ENCODE measurements at places on chromosomes 7 and 10.

DNA sequence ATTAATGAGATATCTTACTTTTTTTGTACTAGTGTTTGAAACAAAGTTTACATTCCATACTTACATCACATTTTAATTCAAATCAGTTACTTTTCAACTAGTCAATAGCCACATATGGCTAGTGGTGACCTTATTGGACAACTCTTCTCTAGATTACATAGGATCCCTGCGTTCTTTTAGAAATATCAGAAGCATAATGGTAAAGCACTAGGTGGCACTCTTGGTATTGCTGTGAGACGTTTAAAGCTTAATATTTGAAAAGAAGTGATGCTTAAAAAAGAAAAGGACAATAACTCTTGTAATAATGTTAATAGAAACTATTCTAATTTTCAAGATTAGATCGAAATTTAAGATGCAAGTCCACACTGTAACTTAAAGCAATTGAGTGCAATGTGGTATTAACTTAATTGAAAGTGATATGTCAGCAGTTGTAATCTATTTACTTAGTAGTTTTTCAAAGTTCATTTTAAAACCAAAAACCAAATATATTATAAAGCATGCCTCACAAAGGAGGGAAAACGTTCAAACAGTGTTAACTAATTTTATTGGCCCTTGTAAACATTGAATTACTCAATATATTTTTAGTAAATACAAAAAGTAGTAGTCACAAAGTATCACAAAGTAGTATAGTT, 339.1 kb downstream of the ATRNL1 start:
- DNase-seq = no peak

- DNase-seq = peak; percentile 40
Observed at GRCh38 chr7:2632733-2633537, 1.1 kb downstream of the TTYH3 start.

- DNase-seq = no peak
Observed at GRCh38 chr7:6164491-6164890, 107.9 kb downstream of the CYTH3 start.

DNA sequence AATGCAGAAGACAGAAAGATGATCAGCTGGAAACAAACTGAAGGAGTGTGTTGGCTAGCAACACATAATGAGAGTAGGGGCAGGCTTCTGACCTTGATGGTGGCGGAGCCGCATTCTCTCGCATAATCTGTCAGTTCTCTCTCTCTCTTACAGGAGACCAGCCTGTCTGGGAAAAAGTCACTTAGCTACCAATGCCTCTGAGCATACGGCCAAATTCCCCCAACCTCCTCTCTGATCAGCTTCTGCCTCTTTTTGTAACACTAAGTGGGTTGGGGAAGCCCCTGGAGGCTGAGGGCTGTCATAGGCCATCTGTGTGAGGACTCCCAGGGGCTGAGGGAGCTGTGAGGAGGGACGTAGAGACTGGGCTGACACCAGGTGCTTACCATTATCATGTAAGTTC, 104.6 kb downstream of the HIPK2 start:
- no peak for DNase-seq

DNA sequence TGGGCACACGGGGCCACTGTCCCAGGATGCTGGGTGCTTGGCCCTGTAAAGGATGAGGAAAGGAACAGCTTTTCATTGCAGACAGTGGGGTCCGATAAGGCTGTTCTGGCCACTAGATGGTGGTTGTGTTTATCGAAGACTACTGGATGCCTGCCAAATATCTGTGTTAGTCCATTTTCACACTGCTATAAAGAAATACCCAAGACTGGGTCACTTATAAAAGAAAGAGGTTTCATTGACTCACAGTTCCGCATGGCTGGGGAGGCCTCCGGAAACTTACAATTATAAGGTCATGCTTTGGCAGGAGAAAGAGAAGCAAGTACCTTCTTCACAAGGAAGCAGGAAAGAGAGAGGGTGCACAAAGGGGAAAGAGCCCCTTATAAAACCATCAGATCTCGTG, 32.2 kb upstream of the GARS1 start:
- no peak for DNase-seq

DNA sequence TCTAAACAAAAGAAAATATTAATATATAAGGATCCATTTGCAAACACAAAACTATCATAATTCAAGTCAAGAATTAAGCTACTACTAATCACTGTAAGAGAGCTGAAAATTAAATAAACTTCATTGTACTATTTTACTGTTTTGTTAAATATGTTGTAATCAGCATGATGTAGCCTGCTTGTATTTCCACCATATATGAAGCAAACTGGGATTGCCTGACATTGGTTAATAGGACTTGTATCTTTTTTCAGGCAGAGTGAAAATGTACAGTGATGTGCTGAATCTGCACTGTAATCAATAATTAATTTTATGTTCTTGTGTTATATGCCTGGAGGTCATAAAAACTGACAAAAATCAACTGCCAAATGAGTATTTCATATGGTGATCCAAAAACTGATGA, 25.4 kb downstream of the TRDMT1 start:
- no peak for DNase-seq

GRCh38 chr7:138138244-138138643, 62.0 kb downstream of the AKR1D1 start:
- no peak for DNase-seq

- no peak for DNase-seq
Observed at GRCh38 chr7:69464035-69464434, 134.2 kb upstream of the AUTS2 start.

DNA sequence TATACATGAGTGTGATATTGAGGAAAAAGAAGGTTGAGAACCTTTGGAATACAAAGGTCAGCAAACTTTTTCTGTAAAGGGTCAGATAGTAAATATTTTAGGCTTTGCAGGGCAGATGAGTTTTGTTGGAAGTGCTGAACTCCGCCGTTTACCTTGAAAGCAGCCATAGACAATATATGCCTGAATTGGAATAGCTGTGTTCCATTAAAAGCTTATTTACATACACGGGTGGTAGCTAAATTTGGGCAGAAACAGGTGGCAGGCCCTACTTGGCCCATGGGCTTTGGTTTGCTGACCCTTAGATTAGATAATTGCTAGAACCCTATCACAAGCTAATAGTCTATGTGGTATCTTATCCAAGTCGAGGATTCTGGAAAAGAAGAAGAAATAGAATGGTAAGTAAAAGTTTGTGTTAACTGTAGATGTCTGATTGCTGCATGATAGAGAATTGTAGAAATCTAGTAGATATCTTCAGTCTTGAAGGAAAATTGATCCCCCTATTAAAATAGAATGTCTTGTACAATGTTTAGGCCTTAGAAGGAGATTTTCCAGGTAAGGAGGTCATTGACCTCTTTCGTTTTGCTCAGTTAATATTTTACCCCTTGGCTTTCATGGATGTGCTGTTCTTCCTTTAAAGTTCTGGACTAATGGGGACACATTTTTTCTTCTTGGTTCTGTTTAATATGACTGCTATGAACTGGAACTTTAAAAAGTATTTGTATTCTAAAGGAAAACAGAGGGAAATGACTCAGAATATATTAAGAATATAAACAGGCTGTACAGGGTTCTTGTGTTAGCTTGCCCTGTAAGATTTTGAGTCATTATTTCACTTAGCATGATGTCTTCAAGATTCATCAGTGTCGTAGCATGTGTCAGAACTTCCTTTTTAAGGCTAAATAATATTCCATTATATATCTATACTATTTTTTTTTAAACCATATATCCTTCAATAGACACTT, 8.0 kb downstream of the RBM33 start:
- no peak for DNase-seq

GRCh38 chr10:100647928-100648327, 97.5 kb upstream of the PAX2 start:
- no peak for DNase-seq

DNA sequence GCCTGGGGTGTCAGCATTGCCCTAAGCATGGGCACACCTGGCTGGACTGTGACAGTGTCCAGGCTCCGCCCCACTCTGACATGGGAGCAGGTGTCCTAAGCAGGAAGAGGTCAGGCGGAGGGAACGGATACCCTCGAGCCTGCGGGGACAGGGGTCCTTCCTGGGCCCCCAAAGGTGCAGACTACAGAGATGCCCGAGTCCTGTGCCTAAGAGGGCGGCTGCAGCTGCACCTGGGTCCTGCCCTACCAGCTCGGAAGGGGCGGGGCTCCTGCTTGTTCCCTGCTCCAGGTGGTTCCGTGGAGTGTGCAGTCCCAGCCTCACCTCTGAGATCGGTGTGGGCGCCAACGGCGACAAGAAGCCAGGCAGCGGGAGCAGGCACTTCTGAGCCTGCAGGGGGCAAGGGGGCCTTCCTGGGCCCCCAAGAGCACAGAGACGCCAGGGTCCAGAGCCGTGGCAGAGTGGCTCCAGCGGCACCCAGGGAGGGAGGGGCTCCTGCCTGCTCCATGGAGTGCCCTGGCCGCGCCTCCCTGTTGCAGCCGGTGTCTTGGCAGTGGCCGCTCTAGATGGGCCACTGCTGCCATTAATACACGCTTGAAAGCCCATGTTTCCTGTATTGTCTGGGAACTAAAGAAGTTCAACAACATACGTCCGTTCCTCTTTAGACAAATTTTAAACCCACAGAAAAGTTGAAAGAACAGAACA, 64.5 kb upstream of the CACNA2D1 start:
- DNase-seq = no peak

- no peak for DNase-seq
Observed at GRCh38 chr7:136247211-136247610, 270.1 kb upstream of the MTPN start.

- no peak for DNase-seq
Observed at GRCh38 chr10:95782318-95782717, 26.4 kb downstream of the ENTPD1 start.

DNA sequence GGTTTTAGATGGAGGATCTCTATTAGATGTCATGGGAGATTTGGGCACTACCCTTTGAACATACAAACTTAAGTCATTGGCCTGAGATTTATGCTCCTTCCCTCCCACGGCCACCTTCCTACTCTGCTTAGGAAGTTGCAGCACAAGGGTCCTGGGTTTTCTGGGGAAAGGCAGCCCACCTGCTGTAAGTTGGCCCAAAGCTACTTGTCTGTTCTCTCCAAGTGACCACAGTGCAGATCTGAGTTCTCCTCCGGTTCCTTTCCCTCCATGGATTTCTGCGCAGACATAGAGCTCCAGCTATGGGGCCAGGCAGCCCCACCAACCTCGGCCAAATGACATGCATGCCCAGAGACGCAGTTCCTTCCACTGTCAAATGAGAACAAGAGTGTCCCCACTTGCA, 12.8 kb upstream of the C10orf53 start:
- DNase-seq = no peak

GRCh38 chr7:148772297-148773089, 73.8 kb downstream of the CUL1 start:
- no peak for DNase-seq

GRCh38 chr10:30028738-30029030, 30.7 kb downstream of the JCAD start:
- DNase-seq = no peak

GRCh38 chr10:75379212-75379724, 22.3 kb downstream of the ZNF503 start:
- DNase-seq = no peak

GRCh38 chr10:8463853-8464252, 409.4 kb downstream of the GATA3 start:
- no peak for DNase-seq

- DNase-seq = no peak
Observed at GRCh38 chr10:132796846-132797245, 10.9 kb upstream of the NKX6-2 start.

GRCh38 chr7:151140826-151141225, 26.7 kb downstream of the GBX1 start:
- DNase-seq = no peak

DNA sequence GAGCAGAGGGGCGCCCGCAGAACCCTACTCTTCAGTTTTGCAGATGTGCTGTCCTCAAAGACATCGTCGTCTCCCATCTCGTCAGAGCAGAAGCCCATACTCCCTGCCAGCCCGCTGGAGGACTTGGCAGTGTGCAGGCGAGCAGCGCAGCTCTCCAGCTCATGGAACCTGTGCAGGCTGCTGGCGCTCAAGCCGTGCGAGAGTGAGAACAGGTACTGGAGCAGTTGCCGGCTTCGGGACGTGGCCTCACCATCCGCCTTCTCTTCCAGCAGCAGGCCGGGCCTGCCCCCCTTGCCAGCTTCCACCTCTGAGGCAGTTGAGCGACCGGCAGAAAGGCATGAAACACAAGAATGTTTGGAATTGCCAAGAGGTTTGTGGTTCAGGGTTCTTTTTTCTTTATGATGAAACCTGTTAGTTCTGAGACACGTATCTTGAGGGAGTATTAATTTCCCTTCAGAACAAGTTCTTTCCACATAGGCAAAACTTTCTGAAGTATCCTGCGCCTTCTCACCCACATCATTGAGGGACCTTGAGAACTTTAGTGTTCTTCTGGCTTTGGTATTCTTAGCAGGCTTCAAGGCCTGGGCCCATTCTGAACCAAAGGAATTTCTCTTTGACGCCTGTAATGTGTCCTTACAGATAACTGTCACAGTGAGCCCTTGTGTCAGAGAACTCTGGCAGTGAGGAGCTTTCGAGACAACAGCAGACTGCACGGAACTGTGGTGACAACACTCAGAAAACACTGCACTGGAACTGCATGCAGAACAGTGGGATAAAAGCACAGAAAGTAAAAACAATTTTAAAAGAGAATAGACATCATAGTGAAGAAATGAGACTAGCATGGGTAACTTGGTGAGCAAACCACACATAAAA, 89.5 kb downstream of the ALOX5 start:
- DNase-seq = no peak

DNA sequence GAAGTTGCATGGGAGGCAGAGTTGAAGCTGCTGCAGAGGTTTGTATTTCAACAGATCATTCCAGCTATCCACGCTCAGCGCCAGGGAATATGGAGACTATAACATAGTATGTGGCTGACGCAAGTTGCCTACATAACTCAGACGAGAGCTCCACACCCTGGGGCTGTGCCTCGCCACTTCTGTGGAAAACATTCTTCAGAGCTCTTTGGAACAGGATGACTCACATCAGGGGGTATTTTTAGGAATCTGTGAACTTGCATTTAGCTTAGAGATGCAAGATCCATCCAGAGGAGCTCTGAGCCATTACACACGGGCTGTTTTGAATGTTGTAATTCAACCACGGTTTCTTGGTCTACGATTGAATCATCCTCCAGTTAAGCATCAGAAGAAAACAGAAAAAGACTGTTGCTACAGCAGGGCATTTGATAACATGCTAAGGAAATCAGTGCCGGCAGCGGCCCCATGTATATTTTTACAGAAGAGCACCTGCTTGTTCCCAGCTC, 481.5 kb upstream of the AKR1E2 start:
- no peak for DNase-seq

DNA sequence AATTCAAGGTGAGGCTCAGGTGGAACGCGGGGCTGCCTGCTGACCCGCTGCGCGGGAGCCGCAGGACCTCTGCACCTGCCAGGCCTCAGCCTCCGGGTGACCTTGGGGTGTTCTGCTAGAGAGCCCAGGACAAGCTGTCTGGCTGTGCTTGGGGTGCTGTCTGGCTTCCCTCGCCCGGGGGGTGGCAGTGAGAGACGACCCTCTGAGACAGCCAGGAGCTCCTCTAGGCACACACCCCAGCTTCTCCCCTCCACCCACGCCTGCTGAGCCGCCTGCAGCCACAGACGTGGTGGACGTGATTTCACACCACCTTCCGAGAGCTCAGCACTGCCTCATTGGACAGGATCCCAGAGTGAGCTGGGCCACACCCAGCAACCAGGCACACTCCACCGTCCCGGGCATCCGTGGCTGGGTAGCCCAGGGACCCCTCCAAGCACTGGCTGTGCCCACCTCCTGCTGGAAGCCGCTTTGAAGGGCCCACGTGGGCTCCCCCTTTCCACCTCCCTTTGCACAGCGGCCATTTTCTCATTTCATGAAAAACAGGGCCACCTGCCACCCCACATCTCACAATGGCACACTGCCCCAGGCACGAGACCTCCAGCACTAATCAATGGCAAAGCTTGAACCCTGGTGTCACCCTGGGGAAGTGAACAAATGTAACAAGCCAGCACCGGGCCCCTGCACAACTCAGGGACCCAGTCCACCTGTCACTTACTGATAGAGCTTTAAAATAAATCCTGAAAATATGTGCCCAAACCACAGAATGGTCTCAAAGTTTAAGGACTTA, 35.0 kb downstream of the ZFAND2A start:
- DNase-seq = no peak

Data from stimulated activated CD8-positive, alpha-beta memory T cell treated with anti-CD3 and anti-CD28 coated beads, Interleukin-7, amount 100 ng/mL, for 48 hours (primary cell).